COR-L47 (cell line): ENCODE measurements at places on chromosomes 16 and 17.

- DNase-seq: no peak
Observed at GRCh38 chr16:10180042-10180770, 2.0 kb downstream of the GRIN2A start.

DNA sequence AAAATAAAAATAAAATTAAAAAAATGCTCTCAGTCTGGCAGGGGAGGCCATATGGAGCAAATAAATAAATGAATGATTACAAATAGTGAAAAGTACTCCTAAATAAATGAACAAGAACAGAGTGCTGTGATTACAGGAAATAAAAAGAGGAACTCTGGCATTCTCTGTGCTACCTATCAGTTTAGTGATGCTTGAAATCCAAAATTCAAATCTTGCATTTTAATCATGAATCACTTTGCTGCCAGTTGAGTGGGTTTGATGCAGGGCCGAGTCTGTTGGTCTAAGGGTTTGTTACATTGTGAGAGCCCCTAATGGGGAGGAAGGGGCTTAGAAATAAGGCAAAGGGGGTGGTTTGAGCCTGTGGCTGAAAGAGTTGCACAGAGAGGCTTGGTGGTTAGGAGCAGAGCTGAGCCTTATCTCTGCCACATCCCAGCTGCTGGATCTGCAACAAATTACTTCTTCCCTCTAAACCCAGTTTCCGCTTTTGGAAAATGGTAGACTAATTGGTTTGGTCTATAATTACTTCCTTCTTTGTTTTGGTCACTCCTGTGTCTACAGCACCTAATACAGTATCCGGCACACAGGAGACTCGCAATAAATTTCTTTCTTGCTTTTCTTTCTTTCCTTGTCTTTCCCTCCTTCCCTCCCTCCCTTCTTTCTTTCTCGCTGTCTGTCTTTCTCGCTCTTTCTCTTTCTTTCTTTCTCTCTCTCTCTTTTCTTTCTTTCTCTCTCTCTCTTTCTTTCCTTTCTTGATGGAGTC, 6.3 kb upstream of the ABCC1 start:
- peak; percentile 6 for DNase-seq

GRCh38 chr16:19505600-19506303, 16.1 kb downstream of the GDE1 start:
- DNase-seq: no peak

GRCh38 chr16:68374246-68374805, 63.5 kb downstream of the PRMT7 start:
- DNase-seq: no peak

DNA sequence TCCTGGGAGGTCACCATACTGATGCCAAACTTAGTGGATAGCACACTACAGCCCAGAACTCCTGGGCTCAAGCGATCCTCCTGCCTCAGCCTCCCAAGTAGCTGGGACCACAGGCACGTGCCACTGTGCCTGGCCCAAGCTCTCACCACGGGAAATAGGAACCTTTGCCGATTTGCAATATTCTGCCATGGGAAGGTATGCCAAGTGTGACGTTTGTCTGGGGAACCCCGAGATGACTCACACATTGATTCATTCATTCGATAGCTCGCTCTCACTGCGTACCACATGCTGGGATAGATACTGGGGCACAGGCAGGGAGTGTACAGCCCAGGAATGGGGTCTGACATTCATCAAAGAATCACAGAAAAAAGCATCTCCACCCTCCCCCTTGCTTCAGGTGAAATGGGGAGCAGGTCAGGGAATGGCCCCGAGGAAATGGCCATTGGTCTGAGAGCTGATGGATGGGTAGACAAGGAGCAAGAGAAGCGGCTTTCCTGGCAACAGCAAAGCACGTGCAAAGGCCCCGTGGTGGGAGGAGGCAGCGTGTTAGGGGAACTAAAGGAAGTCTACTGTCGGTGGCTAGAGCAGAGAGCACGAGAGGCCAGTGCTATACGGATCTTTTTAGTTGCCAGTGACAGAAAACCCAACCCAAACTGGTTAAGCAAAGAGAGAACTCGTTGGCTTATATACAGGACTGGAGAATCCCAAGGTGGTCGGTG, 44.1 kb downstream of the DNAH17 start:
- no peak for DNase-seq

DNA sequence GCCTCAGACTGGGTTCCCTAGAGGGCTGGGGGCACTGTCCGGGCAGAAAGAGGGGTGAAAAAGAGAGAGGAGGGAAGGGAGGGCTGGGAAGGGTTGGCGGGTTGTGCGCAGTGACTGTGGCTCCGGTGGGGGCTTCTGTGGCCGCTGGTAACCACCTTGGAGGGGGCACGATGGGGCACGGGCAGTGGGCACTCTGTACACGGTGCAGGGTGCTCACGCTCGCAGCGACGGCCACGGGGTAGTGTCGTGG, 588 bp downstream of the PLLP start:
- DNase-seq: no peak

GRCh38 chr17:44348234-44348987, 3.3 kb downstream of the GRN start:
- DNase-seq: no peak

- DNase-seq: no peak
Observed at GRCh38 chr16:19113577-19114358, at the start of gene ITPRIPL2. TSS of gene ITPRIPL2 (plus strand) at chr16:19113964. CDS start at chr16:19114462, 498 bp downstream.

- no peak for DNase-seq
Observed at GRCh38 chr17:55764610-55765009, 13.8 kb downstream of the PCTP start.

GRCh38 chr16:51497541-51498211, 346.6 kb upstream of the SALL1 start:
- no peak for DNase-seq

DNA sequence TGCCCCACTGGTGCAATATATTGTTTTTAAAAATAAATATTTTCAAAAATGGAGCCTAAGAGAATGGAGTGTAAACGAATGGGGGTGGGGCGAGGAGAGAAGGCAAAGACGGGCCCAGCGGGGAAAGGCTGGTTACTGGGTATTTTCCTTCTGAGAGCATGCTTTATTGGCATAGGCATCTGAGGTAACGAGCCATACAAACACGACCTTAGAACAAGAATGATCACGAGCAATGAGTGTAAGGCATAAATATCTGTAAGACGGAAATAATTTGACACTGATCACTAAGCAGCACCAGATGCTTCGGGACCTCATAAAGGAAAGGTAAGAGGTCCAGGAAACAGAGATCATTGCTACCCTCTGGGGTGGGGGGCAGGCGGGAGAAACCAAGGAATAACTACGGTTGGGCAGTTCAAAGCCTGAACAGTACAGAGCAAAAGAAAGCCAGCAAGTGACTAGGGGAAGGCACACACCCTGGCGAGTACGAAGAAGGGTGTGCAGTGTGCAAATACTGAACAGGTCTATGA, 959 bp downstream of the SSH2 start:
- peak; percentile 17 for DNase-seq

DNA sequence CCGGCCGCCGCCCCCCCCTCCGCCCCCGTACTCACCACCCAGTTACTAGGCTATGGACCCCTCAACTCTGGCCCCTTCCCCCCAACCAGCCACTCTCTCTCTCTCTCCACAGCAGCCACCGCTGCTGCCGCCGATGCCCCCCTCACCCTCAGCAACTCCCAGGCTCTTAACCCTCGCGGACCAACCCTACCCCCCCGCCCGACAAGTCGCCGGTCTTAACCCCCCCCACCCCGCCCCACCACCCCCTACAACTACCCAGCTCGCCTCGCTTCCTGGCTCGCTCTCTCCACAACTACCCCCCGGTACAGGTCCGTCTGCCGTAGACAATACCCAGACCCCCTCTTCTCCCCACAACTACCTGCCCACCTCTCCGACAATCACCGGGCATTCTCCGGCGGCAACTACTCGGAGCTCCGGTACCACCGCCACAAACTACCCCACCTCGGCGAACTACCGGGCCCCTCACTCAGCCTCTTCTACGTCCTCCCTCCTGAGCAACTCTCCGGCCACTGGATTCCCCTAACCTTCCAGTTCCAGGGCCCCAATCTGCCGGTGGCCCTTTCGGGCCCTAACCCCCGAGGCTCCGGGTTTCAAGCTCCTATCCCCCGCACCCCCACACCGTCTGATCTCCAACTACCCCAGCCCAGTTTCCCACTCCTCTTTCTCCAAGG, 702 bp downstream of the PHF23 start:
- DNase-seq: no peak

- no peak for DNase-seq
Observed at GRCh38 chr17:59287891-59288290, 43.6 kb upstream of the YPEL2 start.

DNA sequence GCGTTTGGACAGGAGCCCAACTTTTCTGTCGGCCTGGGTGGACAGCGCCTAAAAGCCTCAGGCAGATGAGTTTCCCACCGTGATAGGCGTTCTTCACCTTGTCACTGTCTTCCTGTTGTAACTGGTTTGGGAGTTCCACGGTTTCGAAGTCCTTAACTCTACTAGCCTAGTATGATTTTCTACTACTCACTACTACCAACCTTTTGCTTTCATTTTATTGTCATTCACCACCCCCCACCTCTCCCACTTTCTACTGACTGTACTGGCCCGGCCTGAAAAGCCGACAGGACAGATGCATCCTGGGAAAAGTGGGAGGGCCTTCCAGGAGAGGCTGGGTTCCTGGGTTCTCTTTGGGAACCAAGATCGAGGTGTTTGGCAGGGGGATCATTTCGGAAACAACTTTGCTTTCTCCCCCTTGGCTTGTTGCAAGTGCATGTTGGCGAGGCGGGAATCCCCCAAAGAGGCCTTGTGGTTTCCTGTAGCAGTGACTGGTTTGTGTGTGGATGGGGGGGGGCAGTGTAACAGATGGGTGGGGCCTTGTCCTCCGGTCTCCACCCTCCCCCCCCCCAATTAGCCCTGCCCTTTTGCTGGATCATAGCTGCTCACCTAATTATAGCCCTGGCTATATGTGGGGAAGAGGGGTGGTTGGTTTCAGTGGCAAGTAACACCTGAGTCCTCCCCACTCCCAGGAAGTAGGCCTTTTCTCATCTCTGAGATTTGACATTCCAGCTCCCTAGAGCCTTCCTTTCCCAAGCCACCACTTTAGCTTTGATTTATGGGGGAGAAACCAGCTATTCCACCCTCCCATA, 1.4 kb downstream of the EIF5A start:
- DNase-seq: peak; percentile 48

- no peak for DNase-seq
Observed at GRCh38 chr16:11460820-11461594, 115.7 kb downstream of the RMI2 start.

DNA sequence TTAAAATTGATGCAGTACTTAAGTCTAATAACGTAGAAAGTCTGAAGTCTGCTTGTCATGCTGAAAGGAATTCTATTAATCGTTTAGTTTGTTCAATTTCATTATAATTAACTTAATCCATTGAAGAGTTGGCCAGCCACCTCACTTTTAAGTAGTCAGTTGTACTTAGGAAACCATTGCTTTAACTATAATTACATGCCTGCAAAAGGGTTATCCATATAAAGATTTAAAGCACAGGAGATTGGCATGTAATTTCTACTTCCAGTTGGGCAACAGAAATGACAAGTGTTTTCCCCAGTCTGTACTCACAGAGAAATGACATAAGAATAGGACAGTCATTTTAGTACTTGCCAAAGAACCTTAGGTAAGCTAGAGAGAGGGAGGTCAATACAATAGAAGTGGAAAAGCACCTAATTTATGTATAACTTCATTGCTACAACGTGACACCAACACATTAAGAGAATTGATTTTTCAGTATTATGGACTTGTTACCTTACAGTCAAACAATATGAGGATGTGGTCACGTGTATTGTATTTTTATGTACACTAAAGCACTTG, 3.7 kb upstream of the USP32 start:
- DNase-seq: no peak

GRCh38 chr17:46059486-46059885, 60.4 kb downstream of the STH start:
- no peak for DNase-seq

- peak; percentile 56 for DNase-seq
Observed at GRCh38 chr16:51237861-51238378, 86.8 kb upstream of the SALL1 start.

DNA sequence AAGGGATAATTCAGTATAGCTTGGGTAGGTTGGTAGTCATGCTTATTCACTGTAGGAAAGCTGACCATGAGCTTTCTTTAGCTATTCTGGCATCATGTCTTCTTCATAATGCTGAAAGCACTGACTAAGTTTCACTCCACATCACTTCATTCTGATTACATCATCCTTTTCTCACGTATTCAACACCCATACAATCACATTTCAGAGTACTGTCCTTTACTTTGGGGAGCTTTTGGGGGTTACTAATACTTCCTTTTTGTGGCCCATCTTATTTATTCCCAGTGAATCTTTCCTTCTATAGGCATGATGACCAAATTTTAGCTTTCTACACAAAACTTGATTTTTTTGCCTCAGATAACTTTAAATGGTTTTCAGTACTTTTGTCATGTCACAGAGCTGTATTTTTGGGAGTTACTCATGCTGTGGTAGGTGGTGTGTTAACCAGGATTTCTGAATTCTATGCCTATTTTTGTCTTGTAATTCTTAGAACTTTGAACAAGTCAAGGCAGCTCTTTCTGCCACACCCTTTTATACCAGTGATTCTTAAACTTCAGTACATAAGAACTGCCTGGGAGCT, 23.5 kb downstream of the TADA2A start:
- no peak for DNase-seq

DNA sequence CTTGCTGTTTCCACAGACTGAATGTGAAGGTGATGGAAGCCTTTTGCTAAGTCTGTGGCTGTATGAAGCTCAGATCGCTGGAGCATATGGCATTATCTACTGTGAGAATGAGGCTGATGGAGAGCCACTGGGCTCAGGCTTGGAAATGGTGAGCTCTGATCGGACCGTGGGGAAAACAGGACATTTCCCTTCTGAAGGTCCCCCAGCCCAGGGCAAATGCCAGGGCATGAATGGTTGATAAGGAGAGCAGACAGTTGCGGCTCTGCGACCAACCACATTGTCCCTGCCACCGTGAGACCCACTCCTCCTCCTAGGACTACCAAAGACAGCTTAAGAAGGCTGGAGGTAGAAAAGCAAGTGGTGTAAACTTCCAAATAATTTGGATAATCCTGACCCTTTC, 4.7 kb upstream of the CUEDC1 start:
- DNase-seq: no peak

GRCh38 chr16:84408856-84409255, 40.5 kb downstream of the ATP2C2 start:
- DNase-seq: no peak

- DNase-seq: no peak
Observed at GRCh38 chr17:37305406-37305905, 70.3 kb upstream of the C17orf78 start.

GRCh38 chr16:391885-392335, 5.1 kb upstream of the NME4 start:
- peak; percentile 43 for DNase-seq

DNA sequence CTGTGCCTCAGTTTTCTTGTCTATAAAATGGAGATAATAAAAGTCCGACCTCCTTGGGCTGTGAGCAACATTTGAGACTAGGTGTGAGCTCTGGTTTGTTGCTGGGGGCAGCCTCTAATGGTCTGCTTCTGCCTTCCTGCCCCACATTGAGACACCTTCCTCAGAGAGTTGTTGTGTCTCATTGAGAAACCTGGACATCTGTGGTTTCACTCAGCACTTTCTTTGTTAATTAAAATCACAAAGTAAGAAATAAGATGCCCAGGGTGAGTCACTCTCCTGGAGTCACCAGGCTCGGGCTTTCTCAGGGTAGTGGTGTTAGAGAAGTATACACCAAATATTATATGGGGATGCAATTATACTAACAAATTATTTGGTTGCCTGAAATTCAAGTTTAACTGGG, 389.2 kb upstream of the SALL1 start:
- no peak for DNase-seq

GRCh38 chr17:70535986-70536385, 366.7 kb downstream of the KCNJ2 start:
- DNase-seq: no peak
